Testis (tissue), 5 donors: ENCODE measurements at places on chromosomes 3 and 15.
A peak's percentile ranks its signal among the peaks of the same experiment; 100 is the strongest.

DNA sequence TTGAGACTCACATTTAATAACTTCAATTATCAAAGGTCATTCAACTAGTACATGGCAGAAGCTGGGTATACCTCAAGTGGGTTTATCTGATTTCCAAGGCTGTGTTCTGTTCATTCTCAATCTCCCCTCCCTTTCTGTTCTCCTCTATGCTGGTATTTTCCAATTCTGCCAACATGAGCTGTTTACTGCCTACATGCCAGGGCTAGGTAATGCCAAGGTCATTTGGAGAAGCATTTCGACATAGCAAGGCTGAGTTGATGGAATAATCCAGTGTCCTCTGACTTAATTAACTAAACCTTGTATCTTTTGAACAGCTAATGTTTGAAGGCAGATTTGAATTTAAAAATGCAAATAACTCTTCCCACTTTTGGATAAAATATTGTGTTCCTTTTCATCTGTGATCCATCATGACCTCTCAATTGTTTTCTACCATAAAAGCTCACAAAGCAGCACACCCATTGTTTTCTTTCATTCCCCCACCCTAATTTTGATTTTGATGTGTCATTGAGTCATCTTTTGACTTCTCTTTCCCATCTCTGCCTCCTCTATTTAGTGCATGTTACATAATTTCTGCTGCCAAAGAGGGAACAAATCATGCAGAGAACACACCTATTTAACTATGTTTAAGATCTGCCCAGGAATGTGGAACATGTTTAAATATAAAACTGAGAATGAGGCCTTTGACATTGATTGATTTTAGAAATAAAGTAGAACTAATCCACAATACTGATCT is 308.8 kb upstream of the NR2E3 start:
- no peaks in the 10 kb centered on the region for H3K4me1 ChIP-seq
- no peaks in the 10 kb centered on the region for H3K36me3 ChIP-seq
- H3K4me3 ChIP-seq, result no peak overlapping the region
- H3K27ac ChIP-seq, result no peak overlapping the region
- no peak for DNase-seq

DNA sequence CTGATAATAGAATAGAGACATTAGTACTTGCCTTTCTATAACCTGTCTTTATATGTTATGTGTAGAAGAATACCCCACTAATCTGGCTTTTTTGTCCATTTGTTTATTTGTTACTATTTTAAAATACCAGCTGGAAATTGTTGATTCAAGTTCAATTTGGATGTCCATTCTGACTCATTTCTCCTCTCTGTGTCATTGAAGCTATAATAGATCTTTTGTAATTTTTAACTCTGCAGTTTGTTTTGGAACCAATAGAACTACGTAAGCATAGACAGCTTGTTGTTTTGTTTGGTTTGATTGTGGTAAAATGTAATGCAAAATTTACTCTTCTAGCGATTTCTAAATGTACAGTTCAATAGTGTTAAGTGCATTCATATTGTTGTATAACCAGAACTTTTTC is 390.4 kb downstream of the ZIC1 start:
- no peaks in the 10 kb centered on the region for H3K36me3 ChIP-seq
- H3K4me1 ChIP-seq, result no peaks in the 10 kb centered on the region
- H3K27me3 ChIP-seq, result no peaks in the 10 kb centered on the region
- H3K4me3 ChIP-seq, result no peak overlapping the region
- DNase-seq, result no peak

DNA sequence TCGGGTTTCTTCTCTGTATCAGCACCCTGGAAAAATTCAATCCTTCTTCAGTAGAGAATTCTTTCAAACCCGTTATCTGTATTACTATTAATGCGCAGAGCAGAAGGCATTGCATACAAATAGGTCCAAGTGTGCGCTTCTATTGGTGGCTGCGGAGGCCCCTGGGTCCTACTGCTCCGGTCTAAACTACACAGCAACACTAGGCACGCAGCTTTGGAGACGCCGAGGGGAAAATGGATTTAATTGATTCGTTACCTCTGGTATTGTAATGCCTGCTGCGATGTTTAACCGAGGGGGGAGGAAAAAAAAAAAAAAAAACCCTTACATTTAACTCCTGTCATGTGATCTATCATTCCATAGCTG is at the start of gene ROBO1:
Gene ROBO1 (minus strand): TSS at position 94 of the 363 bp plus-strand sequence.
- no peaks in the 10 kb centered on the region for H3K4me1 ChIP-seq
- no peaks in the 10 kb centered on the region for H3K36me3 ChIP-seq
- no peaks in the 10 kb centered on the region for H3K27me3 ChIP-seq
- peak; percentile 32 for DNase-seq
- H3K27ac ChIP-seq, result no peak within 1 kb of the TSS
- no peak within 1 kb of the TSS for H3K4me3 ChIP-seq

DNA sequence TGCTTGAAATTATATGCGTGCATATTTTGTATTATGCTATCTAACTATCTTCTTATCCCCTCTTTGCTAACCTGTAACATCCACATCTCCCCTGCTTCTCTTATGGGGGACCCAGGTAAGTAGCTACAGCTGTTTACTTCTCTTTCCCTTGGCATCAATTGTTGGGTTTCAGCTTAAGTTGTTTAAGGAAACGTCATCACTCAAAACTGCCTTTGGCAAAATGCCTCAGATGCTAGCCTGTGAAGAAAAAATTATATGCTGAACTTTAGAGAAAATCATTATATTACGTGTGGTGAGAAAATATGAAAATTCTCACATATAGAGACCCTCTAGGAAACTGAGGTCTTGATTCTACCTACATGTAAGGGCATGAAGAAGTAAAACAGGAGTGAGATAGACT is 447.0 kb upstream of the NECTIN3 start:
- H3K4me3 ChIP-seq, result no peak overlapping the region
- H3K27ac ChIP-seq, result no peak overlapping the region

- DNase-seq, result no peak
- H3K4me3 ChIP-seq, result no peak overlapping the region
- H3K4me1 ChIP-seq, result no peaks in the 10 kb centered on the region
- no peaks in the 10 kb centered on the region for H3K36me3 ChIP-seq
These were observed 25.8 kb upstream of the CLK3 start for GRCh38 chr15:74589826-74590225.
